ENCODE measurements at places on chromosomes 7 and 10. TPM values are rescaled to one million over a fixed set of nuclear protein-coding genes. Genes with fewer than 3 reads are reported as not detected.

DNA sequence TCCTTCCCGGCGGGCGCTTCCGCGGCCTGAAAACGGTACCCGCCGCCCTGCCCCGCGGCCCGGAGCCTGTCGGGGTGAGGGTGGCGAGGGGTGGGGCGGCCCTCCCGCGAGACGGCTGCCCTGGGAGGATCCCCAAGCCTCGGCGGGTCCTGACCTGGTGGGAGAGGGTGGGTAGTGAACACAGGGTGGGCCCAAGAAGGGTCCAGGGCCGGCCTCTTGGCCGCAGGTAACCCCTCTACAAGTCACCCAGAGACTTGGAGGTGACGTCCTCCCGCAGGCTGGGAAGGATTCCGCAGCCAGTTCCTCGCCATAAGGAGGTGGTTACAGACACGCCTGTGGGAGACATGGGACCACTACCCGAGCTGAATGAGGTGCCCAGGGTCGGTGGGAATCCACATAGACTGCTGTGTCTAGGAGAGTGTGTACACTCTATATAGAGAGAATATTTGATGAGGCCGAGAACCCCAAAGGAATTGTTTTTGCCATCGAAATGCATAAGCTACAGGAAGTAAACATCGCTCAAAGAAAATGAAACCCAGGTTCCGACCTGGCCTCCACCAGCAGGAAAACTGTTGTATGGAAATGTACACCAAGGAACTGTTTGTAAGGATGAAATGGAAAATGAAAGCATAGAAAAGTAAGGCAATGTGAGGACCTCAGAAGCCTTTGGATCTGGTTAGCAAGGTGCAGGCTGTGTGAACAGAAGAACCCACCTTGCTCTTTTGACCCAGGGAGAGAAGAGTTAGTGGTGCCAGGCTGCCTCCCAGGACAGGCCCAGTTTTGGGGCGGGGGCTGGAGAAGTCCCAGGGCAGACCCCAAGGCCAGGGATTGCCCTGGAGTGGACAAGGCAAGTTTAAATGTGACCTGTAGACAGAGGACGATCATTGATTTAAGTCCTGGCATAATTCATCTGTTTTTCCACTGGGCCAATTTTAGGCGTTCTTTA lies 659 bp downstream of the OPTN start:
- peak overlapping the region; percentile 93 for H3K4me3 ChIP-seq
- no peaks in the 10 kb centered on the region for H3K36me3 ChIP-seq
- H3K27me3 ChIP-seq, result no peaks in the 10 kb centered on the region
- H3K27ac ChIP-seq, result peak overlapping the region; percentile 48

DNA sequence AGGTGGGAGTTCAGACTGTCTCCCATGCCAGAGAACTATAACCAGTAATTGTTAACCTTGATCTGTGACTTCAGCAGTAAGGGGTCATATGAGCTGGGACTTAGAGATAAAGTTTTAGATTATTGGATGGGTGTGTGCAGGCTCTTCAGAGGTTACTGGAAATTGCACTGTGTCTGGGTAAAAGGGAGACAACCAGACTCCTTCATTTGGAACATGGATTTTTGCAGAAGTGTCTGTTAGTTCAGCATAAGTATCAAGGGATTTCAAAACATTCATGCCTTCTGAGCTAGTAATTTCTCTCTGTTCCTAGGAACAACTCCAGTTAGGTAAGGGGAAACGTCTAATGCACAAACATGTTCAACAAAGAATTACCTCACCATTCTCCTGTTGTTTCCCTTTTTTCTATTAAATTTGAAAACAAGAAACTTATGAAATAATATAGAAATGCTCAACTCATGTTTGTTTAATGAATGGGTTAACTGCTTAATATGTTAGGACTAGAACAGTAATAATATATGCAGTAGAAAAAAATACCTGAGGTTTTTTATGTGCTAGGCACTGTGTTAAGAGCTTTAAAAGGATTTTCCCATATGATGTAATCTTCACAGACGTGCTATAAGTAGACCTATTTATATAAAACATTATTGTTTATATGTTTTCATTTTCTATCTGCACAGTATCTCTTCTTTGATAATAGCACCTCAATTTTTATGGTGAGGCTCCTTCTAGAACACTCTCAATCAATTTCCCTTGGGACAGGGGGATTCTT lies 233.0 kb downstream of the CACNA2D1 start:
- no peak overlapping the region for H3K4me3 ChIP-seq
- no peaks in the 10 kb centered on the region for H3K4me1 ChIP-seq
- DNase-seq, result no peak
- no peak overlapping the region for H3K27ac ChIP-seq
- H3K36me3 ChIP-seq, result no peaks in the 10 kb centered on the region

DNA sequence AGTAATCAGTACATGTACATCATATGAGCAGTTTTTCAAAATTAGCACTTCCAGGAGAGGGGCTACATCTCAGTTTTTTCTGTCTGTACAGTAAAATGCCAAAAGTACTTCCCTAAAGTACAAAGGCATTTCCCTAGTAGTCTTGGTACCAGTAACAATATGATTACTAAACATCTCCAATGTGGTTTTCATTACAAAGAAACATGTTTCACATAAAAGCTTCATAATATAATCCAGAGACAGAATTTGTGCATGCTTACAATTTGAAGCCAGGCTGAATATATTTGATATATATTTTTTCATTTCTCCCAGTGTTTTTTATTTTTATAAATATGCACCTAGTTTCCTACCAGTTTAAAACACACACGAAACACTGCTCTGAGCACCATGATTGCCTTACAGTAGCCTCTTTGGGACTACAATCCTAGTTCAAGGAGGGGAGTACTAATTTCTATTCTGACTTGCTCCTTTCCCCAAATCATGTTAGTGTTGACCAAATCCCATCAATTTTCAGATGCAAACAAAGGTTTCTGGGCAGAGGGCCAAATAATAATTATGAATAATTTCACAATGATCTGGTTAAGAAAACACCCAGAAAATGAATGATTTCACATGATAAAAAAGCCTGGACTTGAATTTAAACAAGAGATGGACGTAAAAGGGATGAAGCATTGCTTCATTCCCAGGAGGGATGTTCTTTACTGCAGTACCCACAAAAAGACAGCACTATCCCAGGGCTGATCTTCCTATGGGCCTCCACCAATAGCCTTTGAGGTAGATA lies 201.3 kb downstream of the SLC25A13 start:
- no peak overlapping the region for H3K27ac ChIP-seq
- DNase-seq, result no peak
- H3K4me3 ChIP-seq, result no peak overlapping the region
- no peaks in the 10 kb centered on the region for H3K36me3 ChIP-seq
- H3K27me3 ChIP-seq, result no peaks in the 10 kb centered on the region

GRCh38 chr7:34575006-34575405 lies 83.0 kb upstream of the NPSR1 start:
- H3K27me3 ChIP-seq, result no peaks in the 10 kb centered on the region
- H3K4me3 ChIP-seq, result no peak overlapping the region
- no peak overlapping the region for H3K27ac ChIP-seq
- H3K4me1 ChIP-seq, result no peaks in the 10 kb centered on the region
- no peak for DNase-seq

DNA sequence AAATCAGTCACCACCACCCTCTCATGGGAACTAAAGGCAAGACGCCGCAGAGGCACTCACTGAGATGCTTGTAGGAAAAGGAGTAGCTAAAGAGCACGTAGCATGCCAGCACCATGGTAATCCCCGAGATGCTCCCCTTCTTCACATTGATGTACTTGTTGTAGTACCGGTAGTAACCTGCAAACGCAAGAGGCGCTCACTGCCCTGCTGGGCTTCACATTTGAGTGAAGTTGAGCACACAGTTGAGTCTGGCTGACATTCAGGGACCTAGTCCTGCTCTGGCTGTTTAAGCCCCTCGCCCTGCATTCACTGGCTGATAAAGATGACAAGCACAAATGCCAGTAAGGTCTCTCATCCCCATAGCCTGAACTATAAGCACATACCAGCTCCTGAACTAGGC lies 6.9 kb downstream of the ATP5MF start:
- H3K27me3 ChIP-seq, result no peaks in the 10 kb centered on the region
- DNase-seq, result peak; percentile 59
- H3K4me3 ChIP-seq, result no peak overlapping the region
- H3K27ac ChIP-seq, result peak overlapping the region; percentile 51
- H3K4me1 ChIP-seq, result no peaks in the 10 kb centered on the region

GRCh38 chr7:121498816-121499215 lies 102.7 kb upstream of the FAM3C start:
- no peaks in the 10 kb centered on the region for H3K27me3 ChIP-seq
- no peaks in the 10 kb centered on the region for H3K4me1 ChIP-seq
- DNase-seq, result no peak
- no peak overlapping the region for H3K4me3 ChIP-seq
- H3K27ac ChIP-seq, result no peak overlapping the region

GRCh38 chr10:124294811-124295770 lies 123.6 kb downstream of the OAT start:
- H3K4me1 ChIP-seq, result no peaks in the 10 kb centered on the region
- peak; percentile 22 for DNase-seq
- no peak overlapping the region for H3K27ac ChIP-seq
- H3K27me3 ChIP-seq, result no peaks in the 10 kb centered on the region
- no peak overlapping the region for H3K4me3 ChIP-seq

GRCh38 chr7:151245360-151246101 lies 3.0 kb downstream of the SMARCD3 start:
- no peaks in the 10 kb centered on the region for H3K27me3 ChIP-seq
- H3K4me3 ChIP-seq, result no peak overlapping the region
- DNase-seq, result no peak

DNA sequence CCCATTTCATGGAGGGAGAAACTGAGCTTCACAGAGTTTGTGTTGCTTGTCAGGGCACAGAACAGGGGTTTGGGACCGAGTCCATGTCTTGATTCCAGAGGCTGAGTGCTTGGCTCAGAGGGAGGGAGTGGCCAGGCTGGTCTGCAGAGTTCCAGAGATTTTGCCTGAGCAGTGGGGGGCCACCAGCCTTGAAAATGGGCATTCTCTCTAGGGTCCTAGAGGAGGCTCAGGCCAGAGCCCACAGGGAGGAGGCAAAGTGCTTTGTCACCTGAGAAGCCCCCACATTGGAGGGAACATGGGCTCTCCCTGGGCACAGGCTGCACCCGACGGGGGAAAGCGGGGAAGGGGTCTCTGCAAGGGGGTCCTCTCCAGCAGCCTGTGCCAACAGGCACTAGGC lies 51.5 kb downstream of the DOCK1 start:
- no peaks in the 10 kb centered on the region for H3K36me3 ChIP-seq
- no peaks in the 10 kb centered on the region for H3K4me1 ChIP-seq
- no peak overlapping the region for H3K4me3 ChIP-seq
- H3K27ac ChIP-seq, result no peak overlapping the region

DNA sequence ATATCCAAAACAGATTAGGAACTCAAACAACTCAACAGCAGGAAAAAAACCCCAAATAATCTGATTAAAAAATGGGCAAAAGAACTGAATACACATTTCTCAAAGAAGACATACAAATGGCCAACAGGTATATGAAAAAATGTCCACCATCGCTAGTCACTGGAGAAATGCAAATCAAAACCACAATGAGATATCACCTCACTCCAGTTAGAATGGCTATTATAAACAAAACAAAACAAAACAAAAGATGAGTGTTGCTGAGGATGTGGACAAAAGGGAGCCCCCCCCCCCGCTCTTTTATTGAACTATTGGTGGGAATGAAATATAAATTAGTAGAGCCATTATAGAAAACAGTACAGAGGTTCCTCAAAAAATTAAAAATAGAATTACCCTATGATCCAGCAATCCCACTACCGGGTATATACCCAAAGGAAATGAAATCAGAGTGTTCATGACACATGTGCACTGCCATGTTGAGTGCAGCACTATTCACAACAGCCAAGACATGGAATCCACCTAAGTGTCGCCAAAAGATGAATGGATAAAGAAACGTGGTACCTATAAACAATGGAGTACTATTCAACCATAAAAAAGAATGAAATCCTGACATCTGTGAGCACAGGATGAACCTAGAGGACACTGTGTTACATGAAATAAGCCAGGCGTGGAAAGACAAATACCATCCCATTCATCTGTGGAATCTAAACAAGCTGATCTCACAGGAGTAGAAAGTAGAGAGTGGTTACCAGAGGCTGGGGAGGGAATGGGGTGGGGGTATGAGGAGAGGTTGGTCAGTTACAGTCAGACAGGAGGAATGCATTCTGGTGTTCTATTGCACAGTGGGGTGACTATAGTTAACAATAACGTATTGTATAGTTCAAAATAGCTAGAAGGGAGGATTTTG lies 78.1 kb upstream of the RHEB start:
- no peaks in the 10 kb centered on the region for H3K27me3 ChIP-seq
- H3K36me3 ChIP-seq, result no peaks in the 10 kb centered on the region
- no peaks in the 10 kb centered on the region for H3K4me1 ChIP-seq

DNA sequence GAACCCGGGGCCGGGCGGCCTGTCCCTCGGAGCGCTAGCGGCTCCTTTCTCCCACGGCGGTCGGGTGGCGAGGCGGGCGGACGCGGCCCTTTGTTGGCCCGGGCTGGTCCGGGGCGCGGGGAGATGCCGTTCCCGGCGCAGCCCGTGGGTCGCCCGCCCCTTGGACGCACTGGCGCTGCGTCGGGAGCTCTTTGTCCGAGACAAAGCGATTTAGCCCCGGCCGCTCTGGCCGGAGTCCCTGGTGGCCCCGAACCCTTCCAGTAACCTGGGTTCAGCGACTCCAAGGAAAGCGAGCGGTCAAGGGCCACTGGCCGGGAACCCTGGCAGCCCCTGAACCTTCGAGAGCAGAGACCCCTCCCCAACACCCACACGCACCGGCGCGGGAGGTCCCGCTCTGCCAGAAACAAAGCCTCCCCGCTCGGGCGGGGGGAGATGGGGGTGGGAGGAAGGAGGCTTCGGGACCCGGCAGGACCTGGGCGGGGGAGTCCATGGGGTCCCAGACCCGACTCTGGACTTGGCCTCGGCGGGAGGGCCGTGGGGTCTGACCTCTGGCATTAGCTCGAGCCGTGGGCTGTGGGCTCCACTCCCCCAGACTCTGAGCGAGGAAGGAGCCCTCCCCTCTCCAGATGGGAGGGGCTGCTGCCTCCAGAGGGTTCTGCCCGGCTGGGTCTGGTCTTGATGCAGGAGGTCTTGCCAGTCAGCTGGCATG lies 836 bp downstream of the DPYSL4 start:
- no peak overlapping the region for H3K4me3 ChIP-seq
- no peaks in the 10 kb centered on the region for H3K27me3 ChIP-seq
- no peak overlapping the region for H3K27ac ChIP-seq
- no peak for DNase-seq
- no peaks in the 10 kb centered on the region for H3K4me1 ChIP-seq
- H3K36me3 ChIP-seq, result no peaks in the 10 kb centered on the region

DNA sequence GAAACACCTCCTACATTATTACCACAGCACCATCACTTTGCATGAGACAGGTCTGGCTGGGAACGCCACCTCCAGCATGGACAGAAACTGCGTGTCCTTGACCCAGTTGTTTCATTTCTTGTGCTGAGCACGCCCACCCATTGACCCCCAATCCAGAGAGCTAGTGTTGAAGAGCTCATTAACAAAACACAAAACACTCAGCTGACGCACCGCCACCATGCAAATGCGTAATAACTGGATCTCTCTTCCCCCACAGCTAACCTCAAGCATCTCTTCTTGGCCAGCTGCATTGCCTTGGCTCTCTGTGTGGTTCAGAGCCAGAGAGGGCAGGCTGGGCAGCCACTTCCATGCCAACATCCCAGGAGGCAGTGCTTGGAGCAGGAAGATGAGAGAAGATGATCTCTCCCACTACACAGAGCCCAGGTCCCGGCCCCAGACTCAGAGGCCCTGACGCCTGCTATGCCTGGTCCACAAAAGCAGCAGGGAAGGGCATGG lies 173.5 kb downstream of the PLXNA4 start:
- no peak for DNase-seq
- no peaks in the 10 kb centered on the region for H3K36me3 ChIP-seq
- no peaks in the 10 kb centered on the region for H3K4me1 ChIP-seq
- H3K4me3 ChIP-seq, result no peak overlapping the region
- no peak overlapping the region for H3K27ac ChIP-seq

PTF1A gene
- total RNA-seq, result not detected

TTYH3 gene
- 58.6 TPM for total RNA-seq

SSBP1 gene
- total RNA-seq, result 199 TPM

Data from Caco-2 (cell line).